ENCODE measurements at places on chromosomes 2 and 18. TPM values are rescaled to one million over a fixed set of nuclear protein-coding genes. Genes with fewer than 3 reads are reported as not detected.

DNA sequence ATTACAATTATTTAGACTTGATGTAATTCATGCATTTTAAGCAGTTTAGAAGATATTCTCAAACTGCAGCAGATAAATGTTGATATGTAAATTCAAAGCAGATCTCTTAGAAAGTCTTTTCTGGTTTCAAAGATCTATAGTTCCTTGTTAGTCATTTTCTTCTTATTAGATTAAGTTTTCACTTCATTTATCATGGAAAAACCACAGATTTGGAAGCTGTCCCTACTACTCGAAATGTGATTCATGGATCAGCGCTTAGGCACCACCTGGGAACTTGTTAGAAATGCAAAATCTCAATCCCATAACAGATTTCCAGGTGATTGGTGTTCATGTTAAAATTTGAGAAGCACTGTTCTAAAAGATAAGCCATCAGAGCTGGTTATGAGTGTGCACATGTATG, 92.8 kb upstream of the CDH2 start:
- no peak for DNase-seq

- no peak for DNase-seq
Measured at GRCh38 chr2:10546975-10547391, 98.9 kb upstream of the ODC1 start.

DNA sequence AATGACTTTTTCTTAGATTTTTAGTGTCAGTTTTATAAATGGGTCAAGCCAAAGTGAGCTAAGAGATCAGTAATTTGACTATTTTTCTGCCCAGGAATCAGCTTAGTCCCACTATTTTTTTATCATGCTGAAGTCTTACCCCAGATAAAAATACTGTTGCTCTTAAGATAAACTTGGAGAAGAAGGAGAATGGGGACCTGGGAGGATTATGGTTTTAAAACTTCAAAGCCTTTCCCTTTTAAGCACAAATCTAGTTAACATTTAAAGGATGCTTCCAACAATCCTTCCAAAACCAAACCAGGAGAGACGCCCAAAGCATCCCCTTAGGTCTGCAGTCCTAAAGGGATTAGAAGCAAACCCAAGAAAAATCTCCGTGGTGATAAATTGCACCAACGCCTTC, 172.4 kb downstream of the SP3 start:
- DNase-seq, result no peak

DNA sequence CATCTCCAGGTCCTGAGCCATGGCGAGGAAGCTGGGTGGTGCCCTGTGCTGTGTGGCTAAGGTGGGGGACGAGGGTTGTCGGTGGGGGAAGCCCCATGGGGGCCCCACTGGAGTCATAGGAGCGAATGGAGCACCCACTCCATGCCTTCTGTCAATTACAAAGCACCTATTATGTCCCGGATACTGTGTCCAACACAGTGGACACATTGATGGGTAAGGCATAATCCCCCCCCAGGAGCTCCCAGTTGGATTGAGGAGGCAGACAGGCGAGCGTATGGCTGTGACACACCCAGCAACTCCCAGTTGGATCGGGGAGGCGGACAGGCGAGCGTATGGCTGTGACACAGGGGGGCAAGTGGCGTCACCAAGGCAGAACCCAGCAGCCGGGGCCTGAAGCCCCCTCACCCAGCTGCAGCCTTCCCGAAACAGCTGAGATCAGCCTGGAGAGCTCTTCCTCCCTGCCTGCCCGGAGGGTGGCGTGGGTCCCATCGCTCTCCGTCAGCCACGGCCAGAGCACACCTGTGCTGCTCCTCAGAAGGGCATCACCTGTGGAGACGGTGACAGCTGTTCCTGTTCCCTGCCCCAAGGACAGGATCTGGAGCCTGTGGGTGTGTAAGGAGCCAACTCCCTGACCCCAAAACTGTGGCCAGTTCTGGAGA, 69.6 kb downstream of the HPCAL1 start:
- DNase-seq, result no peak

DNA sequence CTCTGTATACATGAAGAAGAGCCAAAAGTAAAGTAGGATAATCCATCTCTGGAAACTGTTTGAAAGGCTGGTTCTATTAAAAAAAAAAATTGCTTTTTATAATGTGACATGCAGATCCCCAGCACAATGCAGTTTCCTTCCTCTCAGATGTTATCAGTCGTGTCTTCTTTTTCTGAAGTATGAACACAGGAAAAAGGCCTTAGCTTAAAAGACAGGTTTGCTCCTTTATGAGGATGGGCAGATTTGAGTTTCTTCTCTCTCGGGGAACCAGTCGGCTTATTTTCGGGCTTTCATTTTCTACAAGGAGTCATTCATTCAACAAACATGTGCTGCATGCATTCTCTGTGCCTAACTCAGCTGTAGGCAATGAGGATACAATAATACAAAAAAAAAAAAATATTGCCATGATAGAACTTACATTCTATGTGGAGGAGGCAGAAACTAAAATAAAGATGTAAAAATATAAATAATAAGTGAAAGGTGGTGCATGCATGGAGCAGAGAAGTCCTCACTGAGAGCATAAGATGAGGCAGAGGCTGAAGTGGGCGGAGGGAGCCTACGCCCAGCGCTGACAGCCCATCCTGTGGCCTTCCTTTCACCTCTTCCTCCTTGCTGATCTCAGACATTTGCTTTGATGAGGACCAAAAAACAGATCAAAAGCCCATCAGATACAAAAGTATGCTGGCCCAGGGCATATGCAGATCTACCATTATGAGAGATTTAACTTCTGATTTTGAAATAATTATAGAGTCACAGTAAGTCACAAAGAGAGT, at the start of gene CD226:
Gene CD226, minus strand, starts transcription at position 513 of the 773 bp plus-strand sequence. Its CDS starts 467 bp downstream, at position 46.
- DNase-seq, result peak; percentile 32

DNA sequence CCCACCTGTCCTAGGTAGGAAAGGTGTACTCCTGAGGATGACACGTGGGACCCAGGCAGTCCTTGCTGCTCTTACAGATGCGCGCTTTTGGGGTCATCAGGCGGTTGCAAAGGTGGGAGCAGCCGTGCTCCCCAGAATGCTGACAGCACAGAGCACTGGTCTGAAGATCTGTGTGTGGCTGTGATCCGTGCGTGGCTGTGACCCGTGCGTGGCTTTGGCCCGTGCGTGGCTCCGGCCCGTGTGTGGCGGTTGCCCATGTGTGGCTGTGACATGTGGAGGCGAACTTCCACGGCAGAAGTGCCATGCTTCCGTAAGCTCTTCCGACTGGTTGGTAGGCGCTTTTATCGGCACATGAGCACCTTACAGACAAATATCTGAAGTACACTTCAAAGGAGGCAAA, 270.0 kb downstream of the AGAP1 start:
- no peak for DNase-seq

DNA sequence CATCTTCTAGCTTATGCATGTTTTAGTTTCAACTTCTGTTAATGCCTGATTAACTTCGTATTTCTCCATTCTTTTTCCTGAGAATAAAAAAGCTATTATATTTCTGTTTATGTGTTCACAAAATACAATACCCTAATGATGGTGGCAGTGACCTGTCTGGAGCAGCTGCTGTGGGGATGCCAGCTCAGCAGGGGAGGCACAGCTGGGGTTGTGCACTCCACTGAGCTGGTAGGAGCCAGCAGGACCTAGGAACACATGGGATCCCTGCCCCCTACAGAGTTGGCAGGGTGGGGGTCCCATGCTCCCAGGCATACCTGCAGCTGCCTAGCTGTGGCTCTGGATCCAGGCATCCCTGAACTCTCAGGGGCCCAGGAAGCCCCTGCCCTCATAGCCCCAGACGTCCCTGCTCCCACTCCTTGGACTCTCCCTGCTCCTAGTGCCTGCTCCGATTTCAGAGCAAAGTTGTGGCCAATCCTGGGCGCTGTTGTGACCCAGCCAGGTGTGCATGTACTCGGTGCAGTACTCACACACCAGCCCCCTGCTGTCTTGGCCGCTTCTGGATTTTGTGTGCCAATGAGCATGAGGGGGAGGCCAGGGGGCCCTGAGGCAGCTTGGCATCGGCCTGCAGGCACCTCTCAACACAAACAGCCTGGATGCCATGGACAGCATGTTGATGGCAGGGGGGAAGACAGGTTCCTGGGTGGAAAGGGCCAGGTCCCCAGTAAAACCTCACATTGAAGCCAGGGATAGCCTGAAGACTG, 546.0 kb downstream of the ZNF804A start:
- no peak for DNase-seq

DNA sequence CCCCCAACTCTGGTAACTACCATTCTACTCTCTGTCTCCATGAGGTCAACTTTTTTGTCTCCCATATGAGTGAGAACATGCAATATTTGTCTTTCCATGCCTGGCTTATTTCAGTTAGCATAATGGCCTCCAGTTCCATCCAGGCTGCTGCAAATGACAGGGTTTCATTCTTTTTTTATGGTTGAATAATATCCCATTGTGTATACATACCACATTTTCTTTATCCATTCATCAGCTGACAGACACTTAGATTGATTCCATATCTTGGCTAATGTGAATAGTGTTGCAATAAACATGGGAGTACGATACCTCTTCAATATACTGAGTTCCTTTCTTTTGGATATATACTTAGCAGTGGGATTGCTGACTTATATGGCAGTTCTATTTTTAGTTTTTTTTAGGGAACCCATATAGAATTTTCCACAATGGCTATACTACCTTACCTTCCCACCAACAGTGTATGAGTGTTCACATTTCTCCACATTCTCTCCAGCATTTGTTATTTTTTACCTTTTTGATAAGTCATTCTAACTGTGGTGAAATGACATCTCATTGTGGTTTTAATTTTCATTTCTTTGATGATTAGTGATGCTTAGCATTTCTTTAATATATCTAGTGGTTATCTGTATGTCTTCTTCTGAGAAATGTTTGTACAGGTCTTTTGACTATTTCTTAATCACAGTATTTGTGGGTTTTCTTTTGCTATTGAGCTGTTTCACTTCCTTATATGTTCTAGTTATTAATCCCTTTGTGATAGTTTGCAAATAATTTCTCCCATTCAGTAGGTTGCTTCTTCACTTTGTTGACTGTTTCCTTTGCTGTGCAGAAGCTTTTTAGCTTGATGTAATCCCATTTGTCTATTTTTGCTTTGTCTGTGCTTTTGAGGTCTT, 112.2 kb downstream of the SRBD1 start:
- no peak for DNase-seq

GRCh38 chr18:62018034-62018758, 125.4 kb upstream of the RNF152 start:
- no peak for DNase-seq

DNA sequence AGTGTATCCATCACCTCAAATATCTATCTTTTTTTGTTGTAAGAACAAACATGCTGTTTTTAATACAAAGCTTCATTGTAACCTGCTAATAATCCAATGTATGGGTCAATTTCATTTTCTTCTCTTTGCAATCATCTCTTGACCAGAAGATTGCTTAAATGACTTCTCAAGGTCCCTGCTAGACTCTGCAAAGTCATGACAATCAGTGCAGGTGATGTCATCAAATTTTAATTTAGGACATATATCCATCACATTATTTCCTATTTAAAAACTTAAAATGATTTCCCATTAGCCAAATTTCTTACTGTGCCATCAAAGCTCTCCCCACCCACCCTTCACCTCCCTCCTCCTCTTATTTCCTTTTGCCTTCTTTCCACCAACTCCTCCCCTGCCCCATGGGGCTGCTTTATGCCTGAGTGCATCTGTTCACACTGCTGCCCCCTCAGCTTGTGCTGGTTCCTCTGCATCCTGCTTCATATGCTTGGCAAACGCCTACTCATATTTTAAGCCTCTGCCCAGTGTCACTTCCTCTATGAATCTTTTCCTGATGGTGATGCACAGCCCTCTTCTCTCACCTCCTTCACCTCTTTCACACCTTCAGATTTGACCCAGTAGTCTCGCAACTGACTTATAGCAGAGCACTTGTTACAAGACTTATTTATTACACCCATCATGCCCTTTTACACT, 20.3 kb downstream of the PLEK start:
- no peak for DNase-seq

GRCh38 chr2:146251328-146251727, 1593.5 kb upstream of the ACVR2A start:
- DNase-seq, result no peak

DNA sequence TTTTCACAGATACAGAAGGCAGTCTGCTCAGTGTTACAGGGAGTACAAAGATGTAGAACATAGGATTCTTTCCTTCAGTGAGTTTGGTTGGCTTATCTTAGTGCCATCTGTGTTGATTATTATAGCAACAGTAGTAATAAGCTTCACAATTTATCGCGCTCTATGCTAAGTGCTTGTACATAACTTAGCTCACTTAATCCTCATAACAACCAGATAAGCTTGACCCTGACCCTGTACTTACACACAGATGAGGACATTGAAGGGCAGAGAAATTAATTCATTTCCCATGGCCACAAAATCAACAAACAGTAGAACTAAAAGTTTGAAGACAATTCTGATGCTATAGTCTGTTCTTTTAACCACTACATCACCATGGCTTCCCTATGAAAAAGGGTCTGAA, 121.8 kb downstream of the SPHKAP start:
- DNase-seq, result no peak

- DNase-seq, result no peak
Measured at GRCh38 chr2:29611850-29612249, 309.5 kb downstream of the ALK start.

- no peak for DNase-seq
Measured at GRCh38 chr2:238714038-238714528, 133.8 kb upstream of the TWIST2 start.

DNA sequence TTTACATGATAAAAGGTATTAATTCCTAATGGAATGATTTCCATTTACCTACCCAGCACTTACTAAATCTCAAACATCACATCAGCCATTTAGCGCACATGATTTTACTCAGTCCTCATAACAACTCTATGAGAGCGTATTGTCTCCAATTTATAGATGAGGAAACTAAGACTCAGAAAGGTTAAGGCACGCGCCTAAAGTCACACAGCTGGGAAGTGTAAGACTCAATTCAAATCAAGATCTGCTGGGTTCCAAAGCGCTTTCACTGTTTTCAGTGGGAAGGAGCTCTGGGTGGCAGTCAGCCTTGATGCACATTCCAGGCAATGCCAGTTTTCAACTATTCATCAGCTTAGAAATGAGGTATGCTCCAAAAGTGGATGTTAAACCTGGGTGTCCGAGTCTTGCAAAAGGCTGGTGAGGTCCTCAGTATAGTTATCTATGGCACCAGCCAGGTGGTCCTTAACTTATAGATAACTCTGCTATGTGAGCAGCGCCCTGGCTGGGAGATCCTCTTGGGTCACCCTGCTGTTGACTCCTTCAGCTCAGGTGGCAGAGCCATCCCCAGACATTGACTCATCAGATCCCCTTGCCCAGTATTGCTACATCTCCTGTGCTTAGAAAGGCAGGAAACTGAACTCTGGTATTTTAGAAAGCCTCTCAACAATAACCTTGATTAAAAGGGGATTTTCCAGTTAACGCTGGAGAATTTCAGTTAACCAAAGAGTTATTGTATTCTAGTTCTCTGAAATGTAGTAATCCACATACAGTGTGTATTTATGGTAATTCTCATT, 47.1 kb downstream of the SLC4A1AP start:
- DNase-seq, result no peak

The IL1B gene
- not detected for total RNA-seq

The CFC1 gene
- not detected for total RNA-seq

The DQX1 gene
- total RNA-seq, result 0.39 TPM

The RAPGEF4 gene
- 0.92 TPM for total RNA-seq

The RIT2 gene
- not detected for total RNA-seq

The SAG gene
- 0.05 TPM for total RNA-seq

The HOXD4 gene
- not detected for total RNA-seq

The PGAP1 gene
- 31.4 TPM for total RNA-seq

The NEURL3 gene
- total RNA-seq, result 0.16 TPM

The ACP1 gene
- 168 TPM for total RNA-seq
